ENCODE measurements at places on chromosomes 16 and 17.

GRCh38 chr16:27951489-27952120 is 111.9 kb downstream of the GSG1L start:
- DNase-seq: no peak

DNA sequence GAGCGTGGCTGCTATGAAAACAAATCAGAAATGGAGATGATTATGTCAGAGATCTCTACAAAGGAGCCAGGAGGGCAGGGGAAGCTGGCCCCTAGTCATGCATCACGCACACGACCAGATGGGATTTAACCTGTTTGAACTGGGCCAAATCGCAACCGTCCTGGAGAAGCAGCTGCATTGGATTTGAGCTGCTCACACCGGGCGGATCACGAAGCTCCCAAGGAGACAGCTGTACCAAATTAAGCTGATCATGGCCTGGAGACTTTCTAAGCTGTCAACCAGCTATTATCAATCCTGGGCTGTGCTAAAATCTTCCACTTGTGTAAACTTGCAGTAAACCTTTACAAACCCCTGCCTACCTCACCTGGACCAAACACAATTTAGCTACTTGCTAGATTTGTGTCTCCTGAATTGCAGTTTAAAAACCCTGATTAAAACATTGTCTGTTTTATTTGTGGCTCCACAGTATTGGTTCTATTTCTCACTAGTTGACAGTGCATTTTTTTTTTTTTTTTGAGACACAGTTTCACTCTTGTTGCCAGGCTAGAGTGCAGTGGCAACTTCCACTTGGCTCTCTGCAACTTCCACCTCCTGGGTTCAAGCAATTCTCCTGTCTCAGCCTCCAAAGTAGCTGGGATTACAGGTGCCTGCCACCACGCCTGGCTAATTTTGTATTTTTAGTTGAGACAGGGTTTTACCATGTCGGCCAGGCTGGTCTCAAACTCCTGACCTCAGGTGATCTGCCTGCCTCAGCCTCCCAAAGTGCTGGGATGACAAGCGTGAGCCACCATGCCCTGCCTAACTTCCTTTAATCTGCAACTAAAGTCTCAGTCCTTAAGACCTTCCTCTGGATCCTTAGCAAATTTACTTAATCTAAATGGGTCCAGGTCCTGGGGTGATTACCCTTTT is 98.3 kb upstream of the GRIN2A start:
- no peak for DNase-seq

DNA sequence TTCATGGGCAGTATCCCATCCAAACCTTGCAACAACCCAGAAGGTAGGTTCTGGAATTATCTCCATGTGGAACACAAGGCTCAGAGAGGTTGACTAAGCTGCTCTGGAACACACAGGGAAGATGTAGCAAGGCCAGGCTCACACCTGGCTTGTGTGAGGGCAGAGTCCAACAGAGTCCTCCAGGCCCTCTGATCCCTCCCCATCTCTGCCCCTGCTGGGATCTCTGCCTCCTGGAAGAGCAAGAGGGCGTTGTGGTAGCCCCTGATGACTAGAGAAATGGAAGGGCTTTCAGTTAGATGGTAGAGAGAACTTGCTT is 7.0 kb upstream of the PPP1R1B start:
- no peak for DNase-seq

DNA sequence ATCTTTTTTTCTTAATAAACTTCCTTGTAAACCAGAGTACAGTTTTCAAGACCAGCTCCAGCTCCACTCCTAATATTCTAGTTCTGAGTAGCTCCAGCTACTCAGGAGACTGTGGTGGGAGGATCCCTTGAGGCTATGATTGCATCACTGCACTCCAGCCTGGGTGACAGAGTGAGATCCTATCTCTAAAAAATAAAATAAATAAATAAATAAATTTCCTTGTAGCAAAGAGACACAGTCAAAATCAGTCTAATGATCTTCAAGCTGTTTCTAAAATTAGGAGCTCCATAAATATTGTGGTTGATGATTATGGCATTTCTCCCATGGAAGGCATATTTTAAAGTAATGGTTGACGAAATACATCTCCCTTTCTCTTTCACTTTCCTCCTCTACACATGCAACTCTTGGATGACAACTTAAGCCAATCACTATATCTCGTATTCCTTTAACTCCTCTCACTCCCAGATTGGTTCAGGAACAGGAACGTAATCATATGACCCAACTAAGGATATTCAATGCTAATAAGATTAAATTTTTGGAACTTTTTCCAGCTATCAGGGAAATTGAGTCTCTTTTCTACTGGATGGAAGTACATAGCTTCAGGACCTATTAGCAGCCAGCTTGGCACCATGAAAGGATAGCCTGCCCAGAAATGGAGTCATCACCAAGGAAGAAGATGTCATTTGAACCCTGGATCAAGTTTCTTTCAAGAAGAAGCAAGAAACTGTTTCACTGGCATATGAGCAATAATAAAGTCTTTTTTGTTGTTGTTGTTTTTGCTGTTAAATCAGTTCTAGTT is 42.1 kb upstream of the TAOK1 start:
- DNase-seq: no peak

- DNase-seq: no peak
Measured at GRCh38 chr17:14211801-14212200, 24.9 kb downstream of the CDRT15 start.

DNA sequence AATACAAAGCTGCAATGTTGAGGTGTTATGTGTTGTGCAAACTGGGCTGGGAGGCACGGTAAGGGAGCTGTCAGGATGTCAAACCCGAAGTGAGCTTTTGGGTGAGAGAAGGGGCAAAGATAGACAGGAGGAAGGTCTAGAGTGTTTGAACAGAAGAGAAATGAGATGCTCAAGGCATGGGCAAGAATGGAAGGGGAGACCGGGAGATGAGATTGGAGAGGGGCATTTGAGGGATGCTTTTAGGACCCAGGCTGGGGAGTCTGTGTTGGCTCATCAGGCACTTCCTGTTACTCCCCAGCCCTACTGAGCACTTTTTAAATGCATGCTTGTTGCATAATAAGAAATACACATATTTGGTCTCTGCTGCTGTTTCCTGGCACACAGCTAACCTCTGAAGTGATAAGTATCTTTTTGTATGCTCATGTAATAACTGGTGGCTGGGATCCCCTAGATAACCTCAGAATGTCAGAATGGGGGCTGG is 13.7 kb downstream of the UNC45B start:
- no peak for DNase-seq

- no peak for DNase-seq
Measured at GRCh38 chr17:65966072-65966695, 225.7 kb downstream of the CEP112 start.

GRCh38 chr17:64369007-64369893 is 21.4 kb downstream of the PECAM1 start:
- no peak for DNase-seq

DNA sequence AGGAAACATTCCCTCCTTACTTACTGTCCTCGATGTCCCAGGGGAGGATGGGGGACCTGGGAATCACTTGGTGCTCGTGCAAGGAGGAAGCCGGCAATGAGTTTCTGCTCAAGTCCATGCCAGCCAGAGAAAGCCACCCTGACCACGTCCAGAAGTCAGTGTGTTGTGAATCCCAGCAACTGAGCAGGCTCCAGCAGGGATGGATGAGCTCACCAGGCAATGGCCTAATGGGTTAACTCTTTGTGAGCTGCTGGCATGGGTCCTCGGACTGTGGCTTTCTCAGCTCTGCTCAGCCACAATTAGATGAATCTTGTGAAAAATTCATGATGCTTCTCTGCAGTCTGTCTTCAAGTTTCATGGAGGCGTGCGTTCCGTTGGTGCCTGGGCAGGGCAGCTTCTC is at the start of gene PIRT:
Gene PIRT (minus strand): TSS at position 167 of the 400 bp plus-strand sequence. CDS start 12,442 bp downstream, outside the sequence.
- DNase-seq: no peak

DNA sequence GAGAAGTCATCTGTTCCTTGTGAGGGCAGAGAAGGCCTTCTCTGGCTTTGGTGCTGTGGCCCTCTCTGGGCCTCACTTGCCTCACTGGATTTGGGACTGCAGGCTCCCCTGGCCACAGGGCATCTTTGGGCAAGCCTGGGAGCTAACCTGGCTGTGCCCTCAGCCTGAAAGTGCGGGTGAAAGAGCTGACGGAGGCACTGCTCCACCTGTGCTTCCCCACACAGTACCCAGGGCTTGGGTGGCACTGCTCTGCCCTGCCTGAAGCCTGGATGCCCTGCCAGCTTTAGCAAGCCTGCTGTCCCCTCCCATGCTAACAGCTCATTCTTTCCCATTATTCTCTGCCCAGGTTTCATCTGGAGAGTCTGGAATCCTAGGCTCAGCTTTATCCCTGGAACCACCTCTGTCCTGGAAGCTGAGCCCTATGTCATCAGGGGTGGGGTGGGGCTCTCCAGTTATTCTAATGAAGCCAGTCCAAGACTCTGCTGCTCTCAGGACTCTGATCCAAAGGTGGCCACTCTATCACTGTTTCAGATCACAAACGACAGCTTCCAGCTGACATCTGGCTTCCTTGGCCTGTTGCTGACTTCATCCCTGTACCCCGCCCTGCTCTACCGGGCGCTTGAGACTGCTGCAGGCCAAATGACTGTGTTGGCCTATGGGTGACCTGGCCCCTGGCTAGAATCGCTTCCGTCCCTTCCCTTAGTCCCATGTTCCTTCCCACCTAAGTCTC is 29.3 kb downstream of the HIC1 start:
- no peak for DNase-seq

GRCh38 chr17:77572065-77572601 is 386.4 kb upstream of the TNRC6C start:
- no peak for DNase-seq

DNA sequence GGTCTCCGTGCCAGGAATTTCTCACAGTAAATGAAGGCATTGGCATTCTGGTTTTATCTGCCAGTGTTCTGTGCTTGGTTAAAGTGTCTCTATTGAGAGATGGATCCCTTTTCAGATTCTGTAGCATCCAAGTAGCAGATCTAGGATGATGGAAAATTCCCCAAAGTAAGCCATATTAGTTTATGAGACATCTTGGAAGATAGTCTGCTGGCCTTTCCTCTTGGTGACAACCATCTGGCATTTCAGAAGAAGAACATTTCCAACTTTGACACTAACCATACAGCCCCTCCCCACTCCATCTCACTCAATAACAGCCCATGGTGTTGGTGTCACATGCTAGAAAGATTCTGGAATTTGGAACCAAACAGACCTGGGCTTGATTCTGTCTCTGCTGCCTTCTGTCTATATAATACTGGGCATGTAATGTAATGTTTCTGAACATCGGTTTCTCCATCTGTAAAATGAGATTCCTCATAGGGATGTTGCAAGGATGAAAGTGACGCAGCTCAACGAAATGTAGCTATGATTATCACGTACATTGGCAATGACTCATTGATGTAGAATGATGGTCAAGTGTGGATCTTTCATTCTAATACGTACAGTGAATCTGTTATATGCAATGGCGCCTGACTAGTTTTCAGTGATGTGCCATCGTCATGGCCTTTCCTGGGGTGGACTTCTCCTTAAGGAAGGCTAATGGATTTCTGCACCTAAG is 32.6 kb upstream of the PIRT start:
- no peak for DNase-seq

GRCh38 chr16:89560378-89561141 is at the start of gene RPL13:
TSS of gene RPL13 (plus strand) at chr16:89560682. CDS start at chr16:89560960, 278 bp downstream.
- peak; percentile 90 for DNase-seq

Measured in HS-27A (cell line).